Testis (tissue), 5 donors: ENCODE measurements at places on chromosomes 1 and 21. TPM values are rescaled to one million over a fixed set of nuclear protein-coding genes. Genes with fewer than 3 reads are reported as not detected.
A peak's percentile ranks its signal among the peaks of the same experiment; 100 is the strongest.

DNA sequence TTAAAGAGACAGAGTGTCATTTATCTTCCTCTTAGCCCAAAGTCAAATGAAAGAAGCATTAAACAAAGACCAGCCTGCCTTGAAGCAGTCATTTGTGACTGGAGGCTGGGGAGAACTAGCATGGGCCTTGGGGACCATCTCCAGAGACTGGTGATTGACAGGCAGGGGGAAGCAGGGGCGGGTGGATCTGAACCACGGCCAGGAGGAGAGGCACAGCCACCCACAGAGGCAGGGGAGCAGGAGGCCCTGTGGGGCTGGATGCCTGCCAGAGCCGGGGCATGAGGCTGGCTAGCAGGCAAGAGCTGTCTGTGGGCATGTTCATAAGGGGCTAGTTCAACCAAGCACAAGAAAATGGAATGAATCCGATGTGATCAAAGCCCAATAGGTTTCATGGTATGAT, 73.9 kb downstream of the PLXNA2 start:
- no peaks in the 10 kb centered on the region for H3K4me1 ChIP-seq
- H3K36me3 ChIP-seq, result no peaks in the 10 kb centered on the region
- DNase-seq, result no peak
- no peak overlapping the region for H3K27ac ChIP-seq

- H3K4me1 ChIP-seq, result no peaks in the 10 kb centered on the region
- no peaks in the 10 kb centered on the region for H3K27me3 ChIP-seq
- no peaks in the 10 kb centered on the region for H3K36me3 ChIP-seq
These were observed 87.7 kb downstream of the SPATA17 start for GRCh38 chr1:217718873-217719272.

DNA sequence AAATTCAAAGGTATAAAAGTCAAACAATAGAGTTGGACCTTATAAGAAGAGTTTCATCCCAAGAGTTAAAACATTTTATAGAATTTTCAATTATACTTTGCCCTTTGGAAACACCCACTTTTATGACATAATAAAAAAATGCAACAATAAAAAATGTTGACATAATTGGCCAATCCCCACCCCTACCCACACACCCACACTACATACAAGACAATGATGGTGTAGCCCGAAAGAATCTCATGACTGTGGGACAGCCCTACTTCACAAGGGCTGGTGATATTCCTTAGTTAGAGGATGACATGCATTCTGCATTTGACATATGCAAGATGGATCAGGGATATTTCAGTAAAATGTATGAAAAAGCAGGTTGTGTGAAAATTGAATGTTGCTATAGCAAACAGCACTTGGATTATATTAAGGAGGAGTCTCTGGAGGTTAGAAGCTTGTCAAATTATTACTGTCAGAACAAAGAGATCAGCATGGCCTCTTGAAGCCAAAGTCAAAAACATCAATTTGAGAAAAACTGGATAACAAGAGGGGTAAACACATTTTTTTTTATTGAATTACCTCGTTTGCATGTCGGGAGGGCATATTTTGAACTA, 133.0 kb upstream of the SAMSN1 start:
- no peak overlapping the region for H3K27ac ChIP-seq
- no peak for DNase-seq
- no peaks in the 10 kb centered on the region for H3K36me3 ChIP-seq
- H3K4me3 ChIP-seq, result no peak overlapping the region

DNA sequence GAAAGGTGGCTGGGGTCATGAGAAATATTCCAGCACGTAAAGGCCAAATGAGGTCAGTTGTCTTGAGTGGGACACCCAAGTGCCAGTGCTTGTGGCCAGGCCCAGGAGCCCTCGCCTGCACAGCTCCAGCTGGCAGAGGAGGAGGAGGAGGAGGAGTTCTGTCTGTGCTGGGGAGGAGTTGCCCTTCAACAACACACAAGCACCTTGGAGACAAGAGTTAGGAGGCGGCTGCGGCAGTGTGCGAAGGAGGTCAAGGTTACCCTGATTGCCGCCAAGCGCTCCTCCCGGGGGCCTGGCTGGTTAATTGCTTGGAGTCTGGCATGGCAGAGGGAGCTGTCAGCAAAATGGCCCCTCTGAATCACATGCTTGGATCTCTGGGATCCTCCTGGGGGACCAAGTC, 45.1 kb downstream of the GRIK3 start:
- DNase-seq, result peak; percentile 90
- H3K36me3 ChIP-seq, result no peaks in the 10 kb centered on the region
- H3K27ac ChIP-seq, result no peak overlapping the region
- no peak overlapping the region for H3K4me3 ChIP-seq

The WNT3A gene
- 0.08 TPM for total RNA-seq

The LMOD1 gene
- 31.4 TPM for total RNA-seq

The BRDT gene
- total RNA-seq, result 70.8 TPM

- DNase-seq, result no peak
- no peak overlapping the region for H3K27ac ChIP-seq
- H3K4me3 ChIP-seq, result no peak overlapping the region
- no peaks in the 10 kb centered on the region for H3K36me3 ChIP-seq
These were observed 2.3 kb downstream of the MAGI3 start for GRCh38 chr1:113392541-113393128.

GRCh38 chr1:171845998-171846397, 4.7 kb downstream of the DNM3 start:
- DNase-seq, result no peak
- peaks cover 4% of the 10 kb centered on the region for H3K4me1 ChIP-seq
- no peak overlapping the region for H3K4me3 ChIP-seq
- H3K27me3 ChIP-seq, result no peaks in the 10 kb centered on the region
- no peaks in the 10 kb centered on the region for H3K36me3 ChIP-seq

- H3K27ac ChIP-seq, result no peak overlapping the region
- H3K4me3 ChIP-seq, result no peak overlapping the region
- H3K27me3 ChIP-seq, result no peaks in the 10 kb centered on the region
- DNase-seq, result no peak
- no peaks in the 10 kb centered on the region for H3K36me3 ChIP-seq
These were observed 306.0 kb upstream of the KAZN start for GRCh38 chr1:14292520-14292919.

- no peaks in the 10 kb centered on the region for H3K36me3 ChIP-seq
- no peak overlapping the region for H3K4me3 ChIP-seq
- H3K27me3 ChIP-seq, result no peaks in the 10 kb centered on the region
These were observed 32.0 kb downstream of the EGLN1 start for GRCh38 chr1:231390071-231390470.

DNA sequence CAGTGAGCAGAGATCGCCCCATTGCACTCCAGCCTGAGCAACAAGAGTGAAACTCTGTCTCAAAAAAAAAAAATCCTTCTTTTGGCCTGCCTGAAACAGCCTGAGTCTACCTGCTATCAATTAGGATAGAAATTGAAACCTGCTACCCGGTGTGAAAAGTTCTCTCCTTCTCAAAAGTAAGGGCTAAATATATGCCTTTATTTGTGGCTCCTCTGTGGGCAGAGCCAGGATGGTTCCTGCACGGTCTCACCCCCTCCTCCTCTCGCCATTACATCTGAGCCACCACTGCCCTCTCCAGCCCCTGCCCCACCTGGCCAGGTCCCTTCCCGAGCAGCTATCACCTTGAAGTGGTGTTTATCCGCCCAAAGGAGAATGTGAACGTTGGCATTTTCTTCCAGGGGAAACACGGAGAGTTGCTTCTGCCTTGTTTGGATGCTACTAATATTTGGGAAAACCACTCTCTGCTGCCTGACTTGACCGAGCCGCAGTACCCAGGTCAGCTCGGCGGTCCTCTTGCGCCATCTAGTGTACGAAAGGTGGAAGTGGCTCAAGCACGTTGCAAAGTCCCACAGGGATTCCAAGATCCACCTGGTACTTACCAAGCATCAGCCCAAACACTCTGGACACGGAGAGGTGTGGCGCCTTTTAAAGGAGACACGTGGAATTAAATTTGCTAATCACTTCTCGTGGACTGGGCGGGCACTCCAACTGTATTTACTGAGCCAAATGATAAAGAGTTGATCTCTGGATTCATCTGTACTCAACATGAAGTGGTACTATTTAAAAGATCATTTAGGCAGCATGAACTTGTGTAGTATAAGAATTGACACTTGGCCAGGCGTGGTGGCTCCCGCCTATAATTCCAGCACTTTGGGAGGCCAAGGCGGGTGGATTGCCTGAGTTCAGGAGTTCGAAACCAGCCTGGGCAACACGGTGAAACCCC, 31.9 kb downstream of the SETD4 start:
- H3K27ac ChIP-seq, result no peak overlapping the region
- H3K4me1 ChIP-seq, result no peaks in the 10 kb centered on the region
- peak; percentile 83 for DNase-seq

DNA sequence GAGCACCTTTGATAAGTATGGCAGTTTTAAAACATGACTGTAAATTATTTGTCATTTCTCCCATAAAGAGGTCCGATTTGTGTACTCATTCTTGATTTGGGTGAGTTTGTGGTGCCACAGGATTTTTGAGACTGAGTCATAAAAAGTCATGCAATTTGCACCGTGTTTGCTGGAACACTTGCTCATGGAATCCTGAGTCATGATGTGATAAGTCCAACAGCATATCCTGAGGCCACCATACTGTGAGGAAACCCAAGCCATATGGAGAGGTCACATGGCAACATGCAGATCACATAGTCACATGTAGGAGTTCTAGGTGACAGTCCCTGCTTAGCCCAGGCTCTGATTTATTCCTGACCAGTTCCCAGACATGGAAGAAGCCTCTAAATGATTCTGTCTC, 40.8 kb upstream of the PRRX1 start:
- no peak overlapping the region for H3K27ac ChIP-seq
- H3K4me1 ChIP-seq, result peaks cover 2% of the 10 kb centered on the region
- H3K4me3 ChIP-seq, result no peak overlapping the region
- H3K27me3 ChIP-seq, result no peaks in the 10 kb centered on the region

The DNAJB4 gene
- 21.1 TPM for total RNA-seq

DNA sequence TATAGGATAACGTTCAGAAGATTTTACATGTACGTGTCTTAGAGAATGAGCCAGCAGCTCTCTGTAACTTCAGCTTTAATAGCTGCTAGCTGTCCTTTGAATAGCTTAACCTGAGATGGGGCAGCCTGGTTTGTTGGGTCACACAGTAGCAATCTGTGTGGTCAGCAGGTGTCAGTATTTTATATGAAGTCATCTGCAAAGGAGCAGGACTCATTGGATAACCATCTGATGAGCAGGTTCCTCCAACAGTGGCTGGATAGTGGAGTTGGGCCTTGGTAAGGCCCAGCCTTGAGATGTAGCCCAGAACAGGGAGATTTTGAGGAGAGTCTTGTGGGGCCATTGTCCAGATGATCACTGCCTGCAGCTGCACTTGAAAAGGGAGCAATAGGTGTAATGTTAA, 6.4 kb downstream of the GSTM5 start:
- DNase-seq, result no peak
- H3K4me1 ChIP-seq, result peaks cover 5% of the 10 kb centered on the region
- H3K4me3 ChIP-seq, result no peak overlapping the region
- no peaks in the 10 kb centered on the region for H3K36me3 ChIP-seq
- H3K27me3 ChIP-seq, result no peaks in the 10 kb centered on the region

The SPRR2A gene
- not detected for total RNA-seq

- H3K27me3 ChIP-seq, result no peaks in the 10 kb centered on the region
- H3K4me3 ChIP-seq, result no peak overlapping the region
- no peak overlapping the region for H3K27ac ChIP-seq
- no peaks in the 10 kb centered on the region for H3K4me1 ChIP-seq
These were observed 54.6 kb downstream of the SLC35F3 start for GRCh38 chr1:233959102-233959501.

The SH3BGR gene
- 16.7 TPM for total RNA-seq

The SAMSN1 gene
- 1.7 TPM for total RNA-seq

GRCh38 chr1:11736746-11737639, 1.1 kb downstream of the AGTRAP start:
- no peaks in the 10 kb centered on the region for H3K27me3 ChIP-seq
- no peaks in the 10 kb centered on the region for H3K36me3 ChIP-seq
- peak overlapping the region; percentile 90 for H3K27ac ChIP-seq

- H3K27ac ChIP-seq, result no peak overlapping the region
- H3K4me1 ChIP-seq, result peaks cover 20% of the 10 kb centered on the region
- no peaks in the 10 kb centered on the region for H3K36me3 ChIP-seq
- DNase-seq, result no peak
- H3K27me3 ChIP-seq, result no peaks in the 10 kb centered on the region
These were observed 2.3 kb upstream of the GRIK3 start for GRCh38 chr1:37036667-37037053.

DNA sequence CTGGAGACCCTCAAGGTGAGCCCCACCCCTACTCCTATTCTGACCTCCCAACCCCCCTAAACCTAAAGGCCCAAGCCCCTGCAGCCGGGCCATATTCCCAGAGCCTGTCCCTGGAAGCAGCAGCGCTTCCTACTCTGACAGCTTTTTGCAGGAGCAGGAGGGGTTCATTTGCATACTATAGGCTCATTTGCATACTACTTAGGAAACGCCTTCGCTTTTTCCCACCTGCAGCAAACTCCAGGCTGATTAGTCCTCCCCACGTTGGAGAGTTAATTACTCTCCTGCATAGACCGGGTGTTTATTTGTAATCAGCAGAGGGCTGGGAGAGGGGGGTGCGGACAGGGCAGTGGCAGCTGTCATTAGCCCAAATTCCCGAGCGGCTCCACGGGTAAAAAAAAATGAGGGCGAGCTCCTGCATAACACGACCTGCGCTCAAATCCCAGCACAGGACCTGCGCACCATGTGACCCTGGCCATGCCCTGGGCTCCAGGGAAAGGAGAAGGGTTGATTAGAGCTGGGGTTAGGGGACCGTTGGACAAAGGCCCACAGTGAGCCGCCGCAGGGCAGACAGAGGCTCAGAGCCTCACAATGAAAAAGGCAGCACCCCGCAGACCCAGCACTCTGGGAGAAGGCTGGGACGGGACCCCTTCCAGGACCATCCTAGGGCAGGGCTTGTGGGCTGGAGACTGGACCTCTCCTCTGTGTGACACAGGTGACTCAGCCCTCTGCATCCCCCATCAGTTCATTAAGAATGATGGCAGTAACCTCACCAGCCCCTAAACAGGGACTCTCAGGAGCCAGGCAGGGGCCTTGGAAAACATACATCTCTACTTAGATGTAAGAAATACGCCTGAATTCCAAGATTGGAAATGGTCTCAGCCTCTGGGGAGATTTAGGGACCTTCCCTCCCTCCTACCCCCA, 9.9 kb upstream of the C1QA start:
- no peak for DNase-seq
- H3K27me3 ChIP-seq, result no peaks in the 10 kb centered on the region
- no peak overlapping the region for H3K4me3 ChIP-seq
- no peaks in the 10 kb centered on the region for H3K36me3 ChIP-seq
- no peaks in the 10 kb centered on the region for H3K4me1 ChIP-seq

GRCh38 chr1:8598060-8598724, 219.2 kb downstream of the RERE start:
- peaks cover 32% of the 10 kb centered on the region for H3K4me1 ChIP-seq
- H3K4me3 ChIP-seq, result no peak overlapping the region
- peak; percentile 69 for DNase-seq
- H3K36me3 ChIP-seq, result no peaks in the 10 kb centered on the region
